ENCODE measurements at places on chromosomes 11 and 22. TPM values are rescaled to one million over a fixed set of nuclear protein-coding genes. Genes with fewer than 3 reads are reported as not detected.

DNA sequence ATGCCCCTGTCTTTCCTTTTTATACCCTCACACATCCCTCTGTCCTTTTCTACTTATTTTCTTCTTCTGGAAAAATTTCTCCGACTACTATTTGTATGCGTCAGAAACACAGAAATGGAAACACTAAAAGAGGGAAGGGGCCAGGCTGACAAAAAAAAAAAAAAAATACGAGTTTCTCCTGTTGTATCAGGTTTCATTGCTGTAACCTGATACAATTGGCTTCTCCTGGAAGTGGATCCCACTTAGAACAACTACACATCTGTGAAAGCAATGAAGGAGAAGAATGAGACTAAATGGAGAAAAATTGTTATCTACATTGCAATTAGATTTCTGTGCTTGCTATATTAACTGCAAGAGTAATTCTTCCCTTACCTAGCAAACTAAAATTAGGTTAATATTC lies 393.9 kb downstream of the GUCY1A2 start:
- DNase-seq, result no peak
- no peaks in the 10 kb centered on the region for H3K36me3 ChIP-seq
- H3K27ac ChIP-seq, result no peak overlapping the region
- no peak overlapping the region for H3K4me3 ChIP-seq

The RASD2 gene
- polyA plus RNA-seq, result 0.13 TPM

GRCh38 chr22:21964234-21964633 lies 11.6 kb upstream of the PPM1F start:
- no peak overlapping the region for H3K4me3 ChIP-seq
- no peaks in the 10 kb centered on the region for H3K4me1 ChIP-seq
- H3K27ac ChIP-seq, result no peak overlapping the region
- H3K36me3 ChIP-seq, result peaks cover 72% of the 10 kb centered on the region
- no peak for DNase-seq
- H3K27me3 ChIP-seq, result no peaks in the 10 kb centered on the region

- no peaks in the 10 kb centered on the region for H3K27me3 ChIP-seq
- no peak for DNase-seq
- no peak overlapping the region for H3K4me3 ChIP-seq
- no peak overlapping the region for H3K27ac ChIP-seq
- H3K36me3 ChIP-seq, result peaks cover 85% of the 10 kb centered on the region
Measured at GRCh38 chr22:19356708-19357269, 65.3 kb upstream of the CLTCL1 start.

Data from SK-N-SH (cell line).